ENCODE measurements at places on chromosomes 6 and 20. TPM values are rescaled to one million over a fixed set of nuclear protein-coding genes. Genes with fewer than 3 reads are reported as not detected.

Gene MYH7B
- polyA plus RNA-seq = 6.4 TPM

GRCh38 chr6:97396880-97397279, 113.9 kb upstream of the MMS22L start:
- DNase-seq = no peak

Gene VSTM2L
- 0.05 TPM for polyA plus RNA-seq

DNA sequence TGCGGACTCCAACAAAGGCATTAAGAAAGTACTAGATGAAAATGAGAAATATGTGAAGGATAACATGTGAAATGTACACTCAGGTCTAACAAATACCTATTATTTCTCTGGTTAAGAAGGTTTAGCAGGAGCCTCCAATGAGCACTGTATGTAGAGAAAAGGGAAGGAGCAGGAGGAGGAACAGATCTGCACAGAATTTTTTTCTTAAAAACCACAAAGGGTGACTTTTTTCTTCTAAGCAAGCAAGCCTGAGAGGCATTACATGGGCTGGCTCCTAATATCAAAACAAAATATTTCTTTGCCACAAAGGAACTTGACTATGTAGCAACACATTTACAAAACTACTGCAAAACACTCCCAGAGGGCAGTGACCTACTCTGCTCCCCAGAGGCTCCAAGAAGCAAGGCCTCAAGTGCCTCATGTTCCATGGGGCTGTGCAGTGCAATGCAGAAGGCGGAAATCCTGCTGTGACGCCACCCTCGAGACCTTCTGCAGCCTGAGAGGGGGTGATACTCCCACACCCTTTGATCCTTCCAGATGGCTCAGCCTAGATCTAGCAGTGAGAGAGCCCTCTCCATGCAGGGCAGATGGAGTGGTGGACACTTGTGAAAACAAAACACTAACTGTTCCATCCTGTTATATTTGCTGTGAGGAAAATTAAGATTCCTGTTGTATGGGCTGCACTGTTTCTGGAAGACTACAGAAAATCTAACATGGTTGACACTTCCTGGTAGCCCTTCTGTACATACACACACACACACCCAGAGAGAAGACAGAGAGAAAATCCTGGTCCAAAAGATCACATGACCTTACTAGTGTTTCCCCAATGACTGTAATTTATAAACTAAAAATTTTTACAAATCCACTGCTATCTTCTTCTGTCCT, 36.0 kb upstream of the SMIM29 start:
- peak; percentile 79 for DNase-seq

- DNase-seq = no peak
Observed at GRCh38 chr6:79808921-79809320, 138.4 kb downstream of the ELOVL4 start.

GRCh38 chr6:67986694-67987232, 648.3 kb upstream of the ADGRB3 start:
- no peak for DNase-seq

GRCh38 chr6:131600716-131601115, 27.3 kb downstream of the MED23 start:
- DNase-seq = no peak

Gene BPIFB4
- polyA plus RNA-seq = not detected

GRCh38 chr6:28443112-28443773, at the start of gene ZSCAN23:
Gene ZSCAN23, minus strand, starts transcription at chr6:28443491. Its CDS starts 7,225 bp downstream, at chr6:28436266.
- peak; percentile 76 for DNase-seq

- no peak for DNase-seq
Observed at GRCh38 chr6:144248003-144248402, 37.1 kb upstream of the UTRN start.

Gene RSPH3
- 1.4 TPM for polyA plus RNA-seq

Gene CD24
- 1.4 TPM for polyA plus RNA-seq

Gene PRKN
- 5.5 TPM for polyA plus RNA-seq

- DNase-seq = no peak
Observed at GRCh38 chr6:97978855-97979271, 695.8 kb upstream of the MMS22L start.

DNA sequence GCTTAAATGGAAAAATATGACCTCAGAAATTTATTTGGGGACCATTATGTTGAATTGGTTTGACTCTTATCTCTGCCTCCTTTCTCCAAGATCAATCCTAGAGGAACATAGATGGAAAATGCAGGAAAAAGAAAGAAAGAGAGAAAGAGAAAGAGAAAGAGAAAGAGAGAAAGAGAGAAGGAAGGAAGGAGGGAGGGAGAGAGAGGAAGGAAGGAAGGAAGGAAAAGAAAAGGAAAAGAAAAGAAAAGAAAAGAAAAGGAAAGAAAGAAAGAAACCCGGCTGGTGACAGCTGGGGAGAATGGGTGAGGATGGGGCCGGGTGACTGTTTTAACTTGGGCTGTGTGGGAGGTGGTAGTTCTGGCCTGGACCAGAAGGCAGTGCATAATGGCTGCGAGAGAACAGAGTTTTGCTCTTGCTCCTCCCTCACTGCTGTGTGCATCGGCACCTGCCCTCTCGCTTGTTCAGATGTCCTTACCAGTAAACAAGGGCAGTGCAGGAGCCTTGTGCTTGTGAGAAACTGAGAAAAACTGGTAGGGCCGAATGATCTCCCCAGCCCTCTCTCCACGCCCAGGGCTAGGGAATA, 24.7 kb downstream of the GLO1 start:
- no peak for DNase-seq

Gene SRMS
- polyA plus RNA-seq = not detected

- no peak for DNase-seq
Observed at GRCh38 chr6:105220186-105220585, 40.4 kb upstream of the POPDC3 start.

Gene ECT2L
- not detected for polyA plus RNA-seq

DNA sequence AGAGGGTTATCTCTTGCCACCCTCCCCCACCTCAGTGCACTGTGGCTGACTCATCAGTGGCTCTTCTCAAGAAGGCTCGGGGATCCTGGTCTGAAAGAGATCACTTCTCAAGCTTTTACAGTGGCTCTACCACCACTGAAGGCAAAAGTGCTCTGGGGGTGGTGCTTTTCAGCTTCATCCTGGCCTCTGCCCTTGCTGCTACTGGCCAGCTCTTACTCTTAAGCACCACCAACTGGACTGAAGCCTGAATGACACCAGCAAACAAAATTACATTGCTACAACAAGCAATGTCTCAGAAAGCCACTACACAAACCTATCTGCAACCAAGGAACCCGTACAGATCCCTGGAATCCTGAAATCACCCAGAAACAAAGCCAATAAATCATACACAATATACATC, 402.1 kb downstream of the EPHA7 start:
- DNase-seq = no peak
